ENCODE measurements at places on chromosomes 1 and 21. TPM values are rescaled to one million over a fixed set of nuclear protein-coding genes. Genes with fewer than 3 reads are reported as not detected.
A peak's percentile ranks its signal among the peaks of the same experiment; 100 is the strongest.

The CYP4Z1 gene
- 0.53 TPM for total RNA-seq

GRCh38 chr1:96039910-96040309, 681.7 kb upstream of the PTBP2 start:
- no peak for DNase-seq

DNA sequence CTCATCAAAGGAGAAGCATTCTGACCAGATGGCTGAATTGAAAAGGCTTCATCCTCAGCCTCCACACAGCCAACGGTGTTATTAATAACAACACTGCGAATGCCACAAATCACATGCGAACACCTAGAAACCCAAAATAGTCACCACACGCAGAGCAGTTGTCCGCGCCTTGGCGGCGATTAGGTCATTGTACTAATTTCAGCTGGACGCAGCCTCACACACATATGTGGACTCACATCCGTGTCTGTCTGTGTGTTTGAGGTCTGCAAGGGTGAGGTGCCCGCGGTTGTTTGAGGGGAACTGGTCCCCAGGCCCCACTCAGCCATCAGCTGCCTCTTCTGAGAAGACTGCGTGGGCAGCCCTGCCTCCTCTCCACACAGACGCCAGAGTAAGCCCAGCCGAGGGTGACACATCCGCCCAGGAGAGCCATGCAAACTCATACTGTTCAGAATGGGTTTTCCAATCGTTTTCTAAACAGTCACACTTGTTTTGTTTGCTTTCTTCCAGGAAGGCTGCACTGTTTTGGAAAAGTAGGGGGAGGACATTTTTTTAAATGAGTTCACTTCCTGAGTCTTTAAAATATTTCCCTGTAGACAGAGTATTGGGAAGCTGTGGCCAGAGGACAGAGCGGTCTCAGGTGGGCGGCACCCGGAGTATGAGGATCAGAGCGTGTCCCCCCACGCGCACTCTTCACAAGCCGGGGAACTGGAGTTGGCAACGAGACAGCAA, 53.4 kb downstream of the TOMM20 start:
- no peak for DNase-seq

GRCh38 chr1:221961532-221962292, 219.8 kb upstream of the DUSP10 start:
- DNase-seq = no peak

- DNase-seq = peak; percentile 99
These were observed 41.8 kb downstream of the GATAD2B start for GRCh38 chr1:153880962-153881361.
